Hypothalamus (tissue), 51 donors: ENCODE measurements at places on chromosomes 2 and 18.
A peak's percentile ranks its signal among the peaks of the same experiment; 100 is the strongest.

DNA sequence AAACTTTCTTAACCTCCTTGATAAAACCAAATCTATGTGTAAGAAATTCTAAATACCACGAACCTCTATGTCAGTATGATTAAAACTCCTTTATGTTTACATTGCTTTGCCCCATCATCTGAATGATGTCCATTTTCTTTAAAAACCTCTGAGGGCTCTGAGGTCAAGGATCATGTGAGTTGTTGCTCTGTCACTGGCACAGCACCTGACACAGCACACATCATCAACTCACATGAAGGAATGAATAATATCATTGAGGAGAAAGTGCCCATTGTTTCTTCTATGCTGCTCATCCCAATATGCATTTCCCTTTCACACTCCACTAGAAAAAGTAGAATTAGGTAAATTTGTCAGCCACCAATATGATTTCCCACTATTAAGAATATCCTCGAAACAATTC is 1178.7 kb upstream of the NRXN1 start:
- DNase-seq, result no peak

- no peak for DNase-seq
Measured at GRCh38 chr18:78673516-78674321, 305.9 kb upstream of the SALL3 start.

DNA sequence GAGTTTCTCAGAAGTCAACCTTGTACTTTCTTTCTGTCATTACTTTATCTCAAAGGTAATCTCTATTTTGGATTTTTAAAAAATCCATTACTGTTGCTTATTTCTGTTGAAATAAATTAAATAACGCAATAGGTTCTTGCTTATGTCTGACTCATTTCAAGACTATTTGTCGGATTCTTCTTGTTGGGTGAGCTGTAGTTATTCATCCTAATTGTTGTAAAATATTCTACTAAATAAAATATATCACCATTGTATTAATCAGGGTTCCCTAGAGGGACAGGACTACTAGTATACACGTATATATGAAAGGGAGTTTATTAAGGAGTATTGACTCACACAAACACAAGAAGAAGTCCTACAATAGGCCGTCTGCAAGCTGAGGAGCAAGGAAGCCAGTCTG is 403.9 kb upstream of the CYRIA start:
- DNase-seq, result no peak

DNA sequence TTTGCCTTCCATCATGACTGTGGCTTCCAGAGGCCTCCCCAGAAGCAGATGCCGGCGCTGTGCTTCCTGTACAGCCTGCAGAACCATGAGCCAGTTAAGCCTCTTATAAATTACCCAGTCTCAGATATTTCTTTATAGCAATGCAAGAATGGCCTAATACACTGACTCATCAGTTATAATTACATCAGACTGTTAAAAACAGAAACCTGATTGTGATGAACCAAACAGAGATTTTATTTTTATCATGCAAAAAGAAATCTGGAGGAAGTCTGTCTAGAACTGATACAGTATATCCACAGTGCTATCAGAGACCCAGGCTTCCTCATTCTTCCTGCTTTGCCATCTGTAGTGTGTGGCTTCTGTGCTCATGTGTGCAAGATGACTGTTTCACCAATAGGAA is 93.4 kb upstream of the MEX3C start:
- DNase-seq, result no peak

- no peak for DNase-seq
Measured at GRCh38 chr2:190781604-190782198, 98.9 kb upstream of the GLS start.

GRCh38 chr2:109238580-109238979 is 109.6 kb downstream of the SH3RF3 start:
- no peak for DNase-seq

GRCh38 chr2:80592106-80592505 is 287.6 kb upstream of the LRRTM1 start:
- no peak for DNase-seq

DNA sequence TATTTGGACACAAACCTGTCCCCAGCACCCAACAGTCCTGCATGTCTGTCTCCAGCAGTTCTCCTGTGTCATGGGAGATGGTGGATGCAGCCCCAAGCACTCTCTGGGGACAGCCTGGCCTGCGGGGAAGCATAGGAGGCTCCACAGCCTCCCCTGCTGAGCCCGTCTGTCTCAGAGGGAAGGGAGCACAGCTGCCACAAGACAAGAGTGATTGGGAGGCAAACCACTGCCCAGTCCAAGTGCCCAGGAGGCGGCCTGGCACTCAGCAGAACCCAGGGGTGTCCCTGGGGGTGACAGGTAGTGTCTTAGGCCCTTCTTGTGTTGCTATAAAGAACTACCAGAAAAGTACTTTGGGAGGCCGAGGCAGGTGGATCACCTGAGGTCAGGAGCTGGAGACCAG is 211.2 kb upstream of the MYT1L start:
- no peak for DNase-seq

- no peak for DNase-seq
Measured at GRCh38 chr2:67503066-67503795, 106.1 kb downstream of the ETAA1 start.

GRCh38 chr18:49045585-49045984 is 94.8 kb upstream of the SMAD7 start:
- DNase-seq, result no peak

GRCh38 chr18:59448546-59448945 is 89.5 kb upstream of the LMAN1 start:
- no peak for DNase-seq

DNA sequence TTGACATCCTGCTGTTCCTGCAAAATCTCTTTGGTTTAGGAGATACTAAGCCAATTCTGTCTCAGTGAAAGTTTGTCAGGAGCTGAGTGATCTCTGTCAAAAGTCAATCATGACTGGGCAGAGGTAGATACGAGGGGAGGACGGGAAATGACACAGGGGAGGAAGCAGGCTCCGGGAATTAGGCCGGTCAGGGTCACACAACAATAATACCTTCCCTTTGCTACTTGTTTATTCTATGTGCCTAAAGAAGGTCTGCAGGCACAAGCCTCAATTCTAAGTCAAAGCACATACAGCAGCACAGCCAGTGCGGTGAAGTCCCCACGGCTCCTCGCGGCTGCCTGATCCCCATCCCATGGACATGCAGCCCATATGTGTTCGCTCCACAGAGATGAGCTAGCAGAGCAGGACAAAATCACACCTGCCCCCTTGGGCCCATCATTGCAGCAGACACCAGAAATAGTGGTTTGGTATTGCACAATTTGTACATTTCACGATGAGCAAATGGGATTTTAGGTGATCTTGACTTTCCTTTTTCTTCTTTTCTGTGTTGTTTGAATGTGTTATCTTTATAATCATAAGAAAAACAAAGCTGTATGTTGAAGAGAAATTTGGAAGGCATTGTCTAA is 141.4 kb downstream of the VAPA start:
- no peak for DNase-seq

DNA sequence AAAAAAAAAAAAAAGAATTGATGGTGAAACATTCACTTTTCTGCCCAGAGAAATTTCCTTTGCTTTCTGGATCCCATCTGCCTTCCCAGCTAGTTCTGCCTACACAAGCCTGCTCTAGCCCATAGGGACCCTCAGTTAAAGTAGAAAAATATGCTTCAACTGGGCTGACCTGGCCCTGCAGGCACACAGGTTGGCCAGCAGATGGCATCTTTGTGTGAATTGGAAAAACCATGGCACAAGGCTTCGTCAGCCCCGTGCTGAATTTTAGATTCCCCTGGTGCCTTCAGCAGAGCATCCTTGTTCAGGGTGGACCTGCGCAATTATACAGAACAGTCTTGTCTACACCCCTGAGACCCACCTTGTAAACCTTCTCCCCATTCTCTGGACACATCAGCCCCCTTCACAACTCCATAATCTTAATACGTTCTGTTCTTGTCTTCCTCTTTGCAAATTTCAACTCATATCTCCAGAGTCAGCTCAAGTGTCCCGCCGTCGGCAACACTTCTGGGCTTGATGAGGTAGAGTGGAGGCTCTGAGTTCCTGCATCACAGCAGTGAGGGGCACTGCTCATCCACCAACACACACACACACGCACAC is 114.5 kb downstream of the INSIG2 start:
- DNase-seq, result peak; percentile 19

DNA sequence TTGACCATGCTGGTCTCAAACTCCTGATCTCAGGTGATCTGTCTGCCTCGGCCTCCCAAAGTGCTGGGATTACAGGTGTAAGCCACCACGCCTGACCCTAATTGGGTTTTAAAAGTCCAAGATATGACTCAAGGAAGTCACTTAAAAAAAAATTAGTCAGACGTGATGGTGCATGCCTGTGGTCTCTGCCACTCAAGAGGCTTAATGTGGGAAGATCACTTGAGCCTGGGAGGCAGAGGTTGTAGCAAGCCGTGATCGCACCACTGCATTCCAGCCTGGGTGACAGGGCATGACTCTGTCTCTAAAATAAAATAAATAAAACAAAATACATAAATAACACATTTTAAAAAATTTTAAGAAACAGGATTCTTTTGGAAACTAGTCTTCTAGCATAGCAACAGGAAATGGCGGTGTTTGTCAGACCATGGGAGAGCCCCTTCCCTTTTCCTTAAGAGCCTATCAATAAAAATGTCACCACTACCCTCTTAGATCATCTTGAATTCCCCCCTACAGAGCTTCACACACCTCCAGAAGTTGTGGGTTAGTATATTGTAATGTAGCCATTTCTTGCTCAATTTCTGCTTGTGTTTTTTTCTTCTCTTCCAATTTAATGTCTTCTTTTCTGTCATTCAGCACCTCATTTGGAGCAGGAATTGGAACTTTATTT is 20.1 kb downstream of the SFT2D3 start:
- no peak for DNase-seq

GRCh38 chr2:1794821-1795220 is 50.5 kb upstream of the PXDN start:
- no peak for DNase-seq

- peak; percentile 40 for DNase-seq
Measured at GRCh38 chr2:218406949-218407618, 7.4 kb downstream of the CTDSP1 start.

GRCh38 chr2:219916726-219917440 is 289.5 kb downstream of the SLC4A3 start:
- DNase-seq, result no peak

DNA sequence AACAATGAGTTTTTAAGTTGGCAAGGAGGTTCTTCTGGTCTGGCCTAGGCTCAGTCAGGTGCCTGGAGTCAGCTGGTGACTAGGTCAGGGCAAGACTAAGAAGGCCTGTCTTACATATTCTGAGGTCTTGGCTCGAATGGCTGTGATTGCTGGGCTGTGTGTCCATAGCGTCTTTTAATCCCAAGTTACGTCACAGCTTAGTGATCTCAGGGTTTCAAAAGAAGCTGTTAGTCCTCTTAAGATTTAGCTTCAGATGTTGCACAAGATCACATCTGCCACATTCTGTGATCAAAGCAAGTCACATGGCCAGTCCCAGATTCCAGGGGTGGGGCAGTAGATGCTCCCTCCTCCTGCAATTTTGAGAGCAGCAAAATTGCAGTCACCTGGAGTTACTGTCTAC is 61.3 kb downstream of the PKP4 start:
- no peak for DNase-seq

GRCh38 chr18:2715990-2716389 is 60.5 kb downstream of the SMCHD1 start:
- DNase-seq, result no peak

GRCh38 chr18:44507729-44508325 is 172.9 kb upstream of the SETBP1 start:
- peak; percentile 30 for DNase-seq

DNA sequence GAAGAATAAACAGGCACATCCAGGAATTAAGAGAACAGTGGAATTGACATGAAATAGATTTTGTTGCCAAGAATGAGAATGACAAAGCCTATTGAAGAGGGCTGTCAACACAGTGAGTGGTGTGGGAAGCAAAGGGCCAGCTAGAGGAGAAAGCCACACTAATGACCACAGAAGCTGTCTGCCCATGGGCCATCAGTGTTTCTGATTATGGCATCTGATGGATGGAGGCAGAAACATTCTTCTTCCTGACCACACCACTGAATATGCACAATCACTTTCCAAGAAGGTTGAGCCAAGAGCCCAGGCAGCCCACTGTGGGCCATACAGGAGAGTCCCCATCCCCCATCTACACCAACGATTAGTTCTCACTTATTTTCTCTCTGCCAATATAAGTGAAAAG is 146.0 kb upstream of the SH3BP4 start:
- DNase-seq, result no peak

DNA sequence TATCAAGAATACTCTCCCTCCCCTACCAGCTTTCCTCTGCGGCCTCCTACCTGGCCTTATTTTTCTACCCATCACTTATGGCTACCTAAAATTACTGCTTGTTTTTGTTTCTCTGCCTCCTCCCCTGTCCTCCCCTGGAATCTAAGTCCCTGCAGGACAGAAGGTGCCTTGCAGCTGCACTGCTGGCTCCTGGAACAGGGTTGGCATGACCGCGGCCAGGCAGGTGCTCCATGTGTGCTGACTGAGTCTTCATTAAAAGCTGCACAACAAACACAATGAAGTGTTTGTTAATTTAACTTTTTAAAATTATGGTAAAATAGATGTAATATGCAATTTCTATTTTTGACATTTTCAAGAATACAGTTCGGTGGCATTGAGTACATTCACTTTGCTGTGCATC is 171.9 kb upstream of the FHL2 start:
- no peak for DNase-seq

GRCh38 chr2:25342372-25343186 is 854 bp upstream of the DNMT3A start:
- DNase-seq, result peak; percentile 65

- no peak for DNase-seq
Measured at GRCh38 chr18:70074116-70074515, 126.4 kb upstream of the CD226 start.

GRCh38 chr2:68784188-68784587 is 49.6 kb downstream of the ARHGAP25 start:
- no peak for DNase-seq

- no peak for DNase-seq
Measured at GRCh38 chr2:130765464-130765863, 10.1 kb downstream of the AMER3 start.

DNA sequence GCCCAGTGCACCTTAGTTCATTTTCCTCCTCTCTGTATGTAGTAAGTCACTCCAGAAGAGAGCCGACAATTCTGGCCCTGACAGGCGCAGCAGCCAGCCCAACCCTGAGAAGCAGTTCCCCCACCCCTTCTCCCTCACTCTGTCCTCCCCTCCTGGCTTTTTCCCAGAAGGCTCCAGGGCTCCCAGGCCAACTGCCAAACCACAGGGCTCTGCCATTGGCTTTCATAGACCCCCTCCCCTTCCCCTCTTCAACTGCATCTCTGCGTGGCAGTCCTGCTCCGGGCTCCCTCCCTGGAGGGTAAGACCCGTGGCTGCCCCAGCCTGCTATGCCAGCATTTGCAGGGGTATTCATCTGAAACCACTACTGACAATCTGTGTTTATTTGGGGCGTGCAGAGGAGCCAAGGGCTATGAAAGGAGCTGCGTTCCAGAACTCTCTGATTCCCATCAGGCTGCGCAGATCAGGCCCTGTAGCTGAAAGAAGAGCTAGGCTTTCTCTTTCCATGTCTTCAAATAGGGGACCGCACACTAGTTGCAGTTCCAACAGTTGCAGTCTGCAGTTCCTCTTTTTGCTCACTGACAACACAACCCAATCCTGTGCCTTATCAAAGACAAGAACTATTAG is 388.6 kb upstream of the TNP1 start:
- DNase-seq, result peak; percentile 84
